Stimulated activated CD8-positive, alpha-beta memory T cell treated with anti-CD3 and anti-CD28 coated beads, Interleukin-7, amount 100 ng/mL, for 4 hours (primary cell): ENCODE measurements at places on chromosomes 5 and 9.

DNA sequence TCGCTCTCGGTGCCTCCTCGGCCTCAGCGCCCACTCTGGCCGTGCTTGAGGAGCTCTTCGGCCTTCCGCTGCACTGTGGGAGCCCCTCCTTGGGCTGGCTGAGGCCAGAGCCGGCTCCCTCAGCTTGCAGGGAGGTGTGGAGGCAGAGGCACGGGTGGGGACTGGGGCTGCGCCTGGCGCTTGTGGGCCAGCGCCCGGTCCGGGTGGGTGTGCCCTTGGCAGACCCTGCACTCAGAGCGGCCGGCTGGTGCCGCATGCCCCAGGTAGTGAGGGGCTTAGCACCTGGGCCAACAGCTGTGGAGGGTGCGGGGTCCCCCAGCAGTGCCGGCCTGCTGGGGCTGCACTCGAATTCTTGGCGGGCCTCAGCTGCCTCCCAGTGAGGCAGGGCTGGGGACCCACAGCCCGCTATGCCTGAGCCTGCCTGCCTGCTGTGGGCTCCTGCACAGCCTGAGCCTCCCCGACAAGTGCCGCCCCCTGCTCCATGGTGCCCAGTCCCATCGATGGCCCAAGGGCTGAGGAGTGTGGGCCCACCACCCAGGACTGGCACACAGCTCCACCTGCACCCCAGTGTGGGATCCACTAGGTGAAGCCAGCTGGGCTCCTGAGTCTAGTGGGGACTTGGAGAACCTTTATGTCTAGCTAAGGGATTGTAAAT, 2085.2 kb upstream of the ACO1 start:
- no peak for DNase-seq

DNA sequence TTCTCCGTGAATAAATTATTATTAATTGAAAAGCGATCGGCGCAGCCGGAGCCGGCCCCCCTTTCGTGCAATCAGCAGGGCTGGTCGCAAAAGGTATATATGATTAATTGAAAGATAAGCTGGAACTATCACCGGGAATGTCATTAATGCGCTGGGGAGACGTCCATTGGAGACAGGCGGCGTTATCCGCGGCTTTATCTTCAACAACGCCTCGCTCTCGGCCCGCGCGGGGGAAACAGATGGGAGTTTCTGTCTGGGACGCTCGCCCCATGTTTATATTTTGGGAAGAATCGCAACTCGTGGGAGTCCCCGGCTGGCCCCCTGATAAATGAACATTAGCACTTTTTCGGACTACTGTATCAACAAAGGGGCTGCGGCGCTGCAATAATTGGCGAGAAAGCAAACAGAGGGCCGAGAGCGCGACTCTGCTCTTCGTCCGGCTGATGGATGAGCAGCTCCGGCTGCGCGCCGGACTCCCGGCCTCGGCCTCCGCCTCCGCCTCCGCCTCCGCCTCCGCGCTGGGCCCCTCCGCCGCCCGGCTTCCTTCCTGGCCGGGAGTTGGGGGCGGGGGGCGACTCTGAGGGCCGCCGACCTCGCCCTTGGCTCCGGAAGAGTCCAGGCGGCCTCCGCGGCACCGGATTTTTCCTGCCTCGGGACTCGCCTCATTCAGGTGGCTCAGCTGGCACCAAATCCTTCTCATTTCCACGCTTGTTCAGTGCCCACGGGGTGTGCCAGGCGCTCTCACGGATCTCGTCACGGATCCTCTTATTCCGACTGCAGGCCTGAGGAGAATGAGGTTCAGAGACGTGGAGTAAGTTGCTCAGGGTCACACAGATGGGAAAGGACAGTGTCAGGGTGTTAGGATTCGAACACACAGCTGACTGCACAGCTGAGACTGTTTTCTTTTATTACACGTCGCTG, 3.6 kb upstream of the NKX2-5 start:
- DNase-seq: no peak

DNA sequence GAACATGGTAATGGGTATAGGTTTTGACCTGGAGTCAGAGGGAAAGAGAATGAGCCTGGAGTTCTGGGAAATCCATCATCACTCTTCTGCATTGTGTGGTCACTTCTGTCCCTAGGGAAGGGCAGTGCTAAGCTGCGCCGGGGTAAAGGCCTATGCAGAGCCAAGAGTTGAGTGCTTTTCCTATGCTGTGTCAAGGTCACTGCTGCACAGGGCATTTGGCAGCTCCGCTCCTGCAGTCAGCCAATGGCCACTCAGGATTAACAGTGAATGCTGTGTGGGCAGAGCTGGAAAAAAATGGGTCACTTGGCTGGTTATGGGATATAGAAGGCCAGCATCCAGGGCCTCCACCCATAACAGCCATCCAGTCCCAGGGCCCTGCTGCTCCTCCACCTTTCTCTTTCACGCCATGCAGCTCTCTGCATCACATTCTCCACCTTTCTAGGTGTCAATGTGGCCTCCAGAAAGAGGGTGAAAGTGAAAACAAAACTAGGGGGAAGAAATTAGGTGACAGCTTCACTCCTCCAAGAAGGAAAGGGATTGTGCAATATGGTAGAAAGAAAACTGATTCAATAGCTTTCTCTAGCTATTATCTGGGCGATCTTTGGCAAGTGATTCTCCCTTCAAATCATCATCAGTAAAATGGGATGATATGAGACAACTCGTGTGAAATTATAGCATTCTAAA, 279.3 kb upstream of the ANKRD55 start:
- no peak for DNase-seq

DNA sequence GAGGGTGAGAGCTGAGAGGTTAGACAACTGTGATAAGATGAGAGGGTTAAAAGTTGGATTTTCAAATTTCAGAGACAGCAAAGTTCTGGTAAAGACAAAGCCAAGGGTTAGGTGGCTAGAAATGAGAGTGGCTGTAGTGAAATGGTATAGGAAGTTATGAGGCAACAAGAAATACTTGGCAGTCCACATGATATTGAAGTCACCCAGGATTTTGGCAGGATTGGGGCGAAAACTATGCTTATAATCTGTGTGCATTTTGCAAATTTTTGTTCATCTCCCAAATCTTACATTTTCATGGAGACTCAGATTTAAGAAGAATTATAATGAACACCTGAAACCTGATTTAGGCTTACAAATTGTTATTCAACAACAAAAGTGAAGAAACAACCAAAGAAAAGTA, 35.6 kb downstream of the C9 start:
- no peak for DNase-seq

DNA sequence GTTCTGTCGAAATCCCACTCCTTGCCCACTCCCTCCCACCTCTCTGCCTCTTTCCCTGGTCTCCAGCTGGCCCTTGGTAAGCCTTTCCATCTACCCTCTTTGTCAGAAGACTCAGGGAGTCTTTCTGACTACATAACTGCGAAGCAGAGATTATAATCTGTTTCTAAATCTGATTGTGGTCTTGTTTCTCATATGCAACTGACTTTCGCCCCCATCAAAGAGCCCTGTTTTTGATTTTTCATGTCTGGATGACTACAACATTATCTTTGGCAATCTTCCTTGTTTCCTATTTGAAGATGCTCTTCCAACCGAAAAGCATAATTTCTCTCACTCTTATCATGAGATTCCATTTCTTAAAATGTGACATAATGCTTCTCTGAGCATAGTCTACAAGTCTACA, 218.2 kb upstream of the ADAMTSL1 start:
- DNase-seq: no peak

- no peak for DNase-seq
Observed at GRCh38 chr9:84357275-84357674, 16.7 kb upstream of the SLC28A3 start.

- no peak for DNase-seq
Observed at GRCh38 chr5:1835431-1835830, 34.2 kb downstream of the NDUFS6 start.

DNA sequence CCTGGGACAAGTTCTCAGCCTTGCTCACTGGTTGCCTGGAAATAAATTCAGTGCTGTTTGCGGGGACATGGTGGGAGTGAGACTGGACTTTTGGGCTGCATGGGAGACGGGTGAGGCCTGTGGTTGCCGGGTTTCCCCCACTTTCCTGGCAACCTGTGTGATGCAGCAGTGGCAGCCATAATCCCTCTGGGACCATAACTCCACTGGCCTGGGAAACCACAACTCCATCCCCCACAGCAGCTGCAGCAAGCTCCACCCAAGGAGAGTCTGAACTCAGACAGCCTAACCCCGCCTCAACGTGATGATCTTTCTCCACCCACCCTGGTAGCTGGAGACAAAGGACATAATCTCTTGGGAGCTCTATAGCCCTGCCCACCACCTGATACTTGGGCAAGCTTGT, 349.9 kb downstream of the PIK3R1 start:
- DNase-seq: no peak

- no peak for DNase-seq
Observed at GRCh38 chr9:110351009-110351467, 13.4 kb upstream of the TXNDC8 start.

GRCh38 chr5:149614034-149614907, 33.0 kb downstream of the ARHGEF37 start:
- no peak for DNase-seq

- DNase-seq: no peak
Observed at GRCh38 chr9:76690973-76691370, 73.3 kb upstream of the PCA3 start.

DNA sequence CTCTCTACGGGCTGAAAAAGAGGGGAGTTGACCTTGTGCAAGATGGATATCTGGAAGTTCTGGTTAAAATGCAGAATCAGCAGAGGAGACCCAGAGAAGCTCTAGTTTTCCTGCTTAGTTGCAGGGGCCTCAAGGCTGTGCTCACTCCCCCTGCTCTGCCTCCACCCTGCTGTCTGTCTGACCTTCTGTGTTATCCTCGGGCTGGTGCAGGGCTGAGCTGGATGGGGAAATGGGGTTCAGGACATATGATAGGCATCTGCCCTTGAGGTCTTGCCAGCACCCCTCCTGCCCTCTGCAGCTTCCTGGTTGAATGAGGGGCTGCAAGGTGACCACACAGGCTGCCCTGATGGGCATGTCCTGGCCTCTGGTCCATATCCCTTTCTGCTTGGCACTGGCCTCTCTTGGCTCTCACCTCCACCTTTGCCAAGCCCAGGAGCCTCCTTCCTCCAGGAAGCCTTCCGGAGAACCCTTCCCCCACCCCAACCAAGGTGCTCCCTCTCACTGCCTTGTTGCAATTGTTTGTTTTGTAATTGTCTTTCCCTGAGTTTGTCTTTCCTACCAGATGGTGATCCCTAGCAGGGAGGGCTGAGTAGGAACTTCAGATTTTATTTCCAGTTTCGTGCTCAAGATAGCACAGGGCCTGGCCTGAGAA, 1.3 kb downstream of the TMEM268 start:
- DNase-seq: no peak

- no peak for DNase-seq
Observed at GRCh38 chr5:44797841-44798240, 10.9 kb upstream of the MRPS30 start.

- no peak for DNase-seq
Observed at GRCh38 chr9:70525519-70525918, 111.1 kb upstream of the KLF9 start.

DNA sequence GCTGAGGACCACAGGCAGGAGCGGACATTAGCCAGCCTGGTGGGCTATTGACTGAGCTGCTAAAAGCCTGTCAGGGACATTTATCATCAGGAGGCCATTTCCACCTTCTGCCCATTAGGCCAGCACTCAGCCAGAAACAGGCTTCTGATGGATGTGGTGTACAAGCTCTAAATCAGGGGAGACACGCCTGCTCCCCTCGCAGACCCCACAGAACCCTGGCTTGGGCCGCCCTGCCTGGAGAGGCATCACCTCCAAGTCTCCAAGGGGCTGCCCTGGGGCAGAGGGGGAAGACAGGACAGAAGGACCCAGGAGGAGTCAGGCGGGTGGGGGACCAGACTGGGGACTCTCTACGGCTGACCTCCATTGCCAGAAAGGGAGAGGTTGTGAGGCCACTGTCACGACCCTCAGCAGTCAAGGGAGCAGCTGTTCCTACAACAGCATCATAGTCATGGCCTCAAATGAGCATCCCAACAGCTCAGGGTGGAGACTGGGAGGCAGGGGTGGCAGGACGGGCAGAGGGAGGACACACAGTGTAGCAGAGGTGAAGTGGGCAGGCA, 24.0 kb upstream of the TRIM14 start:
- DNase-seq: no peak

DNA sequence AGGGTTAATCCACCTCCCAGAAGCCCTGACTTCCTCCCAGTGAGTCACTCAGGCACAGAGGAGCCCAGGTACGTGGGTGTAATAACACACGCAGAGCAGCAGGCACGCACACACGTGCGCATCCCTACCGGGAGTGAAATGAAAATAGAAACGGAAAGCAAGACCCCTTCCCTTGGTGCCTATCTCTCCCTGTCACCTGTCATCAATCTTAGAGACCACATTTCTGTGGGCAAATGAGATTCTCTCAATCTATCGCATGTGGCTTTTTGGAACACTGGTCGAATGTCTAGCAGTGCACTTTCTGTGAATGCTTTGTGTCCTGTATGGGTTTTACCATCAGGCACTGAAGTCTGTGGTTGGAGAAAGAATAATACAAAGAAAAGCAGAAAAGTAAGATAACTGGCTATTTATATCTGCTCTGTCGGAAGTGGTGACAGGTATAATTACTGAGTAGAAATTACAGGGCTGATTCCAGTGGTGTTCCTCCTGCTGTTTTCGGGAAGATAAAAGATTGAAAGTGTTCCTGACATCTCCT, 137.7 kb upstream of the GRIA1 start:
- no peak for DNase-seq

DNA sequence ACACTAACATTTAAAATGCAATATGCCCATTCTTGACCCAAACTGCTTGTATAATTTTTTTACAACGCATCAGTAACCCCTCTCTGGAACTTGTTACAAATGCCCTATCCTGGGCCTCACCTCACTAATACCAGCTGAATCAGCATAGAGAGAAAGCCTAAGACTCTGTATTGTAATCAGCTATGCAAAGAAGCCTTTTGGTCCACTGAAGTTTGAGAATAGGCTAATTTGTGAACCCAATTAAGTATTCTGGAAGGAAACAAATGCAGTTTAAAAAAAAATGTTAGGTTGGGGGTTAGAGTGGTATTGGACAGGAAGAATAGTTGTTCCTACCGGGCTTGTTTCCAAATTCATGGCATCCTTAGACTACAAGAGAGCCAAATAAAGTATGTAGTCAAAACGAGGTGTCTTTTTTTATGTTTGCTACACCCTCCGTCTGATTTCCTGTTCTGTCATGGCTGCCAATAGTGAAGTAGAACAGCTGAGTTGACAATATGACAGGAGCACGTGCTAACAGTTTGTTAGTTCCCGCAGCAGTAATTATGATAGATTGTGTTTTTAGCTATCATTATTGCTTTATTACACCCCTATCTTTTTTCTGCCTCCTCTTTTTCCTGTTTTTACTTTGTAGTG, 1048.7 kb upstream of the NUDT12 start:
- DNase-seq: no peak

GRCh38 chr9:122001491-122002201, 91.5 kb downstream of the TTLL11 start:
- DNase-seq: no peak

- no peak for DNase-seq
Observed at GRCh38 chr5:119329666-119330065, 26.2 kb upstream of the TNFAIP8 start.

- no peak for DNase-seq
Observed at GRCh38 chr5:142110046-142110531, 1.5 kb downstream of the NDFIP1 start.

DNA sequence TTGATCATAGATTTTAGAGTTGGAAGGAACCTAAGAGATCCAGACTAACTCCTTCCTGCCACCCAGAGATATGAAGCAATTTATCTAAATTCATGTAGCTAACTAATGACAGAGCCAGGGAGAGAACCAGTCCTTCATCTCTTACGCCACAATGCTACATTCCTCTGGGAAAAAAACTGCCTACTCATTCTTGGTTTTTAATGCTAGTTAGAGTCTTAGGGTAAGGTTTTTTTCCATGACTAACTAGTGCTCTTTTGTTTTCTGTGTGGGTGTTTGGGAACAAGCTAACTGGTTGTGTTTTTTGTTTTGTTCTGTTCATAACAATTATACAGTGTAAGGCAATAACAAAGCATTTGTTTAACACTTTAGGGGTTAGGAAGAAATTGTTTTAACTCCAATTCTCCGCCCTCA, 52.4 kb downstream of the SLC44A1 start:
- no peak for DNase-seq
